ENCODE measurements at places on chromosomes 3 and 15. TPM values are rescaled to one million over a fixed set of nuclear protein-coding genes. Genes with fewer than 3 reads are reported as not detected.

Gene PLA2G4B
- 15.9 TPM for total RNA-seq

Gene ISLR2
- total RNA-seq: not detected

Gene ALDH1L1
- not detected for total RNA-seq

Gene FAM3D
- not detected for total RNA-seq

Gene LYZL4
- total RNA-seq: not detected

Gene HIGD2B
- 0.25 TPM for total RNA-seq

Gene GRAMD2A
- total RNA-seq: not detected

Gene MYRIP
- not detected for total RNA-seq

Gene RTP1
- not detected for total RNA-seq

Gene DGKG
- 0.10 TPM for total RNA-seq

Gene PEX5L
- not detected for total RNA-seq

Gene SOX2
- total RNA-seq: not detected

Gene HRH1
- total RNA-seq: 0.22 TPM

Gene MKRN2OS
- total RNA-seq: not detected

Gene AADACL2
- not detected for total RNA-seq

Gene GATM
- total RNA-seq: 0.36 TPM

Gene TM4SF1
- total RNA-seq: not detected

Gene TICRR
- 16.1 TPM for total RNA-seq

Gene SLC12A6
- 46.7 TPM for total RNA-seq

Gene MON1A
- 12.1 TPM for total RNA-seq

Gene LHFPL4
- not detected for total RNA-seq

Gene MORC1
- not detected for total RNA-seq

Gene RETNLB
- total RNA-seq: not detected

Gene GNAI2
- 372 TPM for total RNA-seq

Gene TM6SF1
- 15.2 TPM for total RNA-seq

Gene PLCB2
- 178 TPM for total RNA-seq

Gene FMN1
- not detected for total RNA-seq

Gene PXYLP1
- total RNA-seq: 13.6 TPM

Gene HSPBAP1
- 8.8 TPM for total RNA-seq

Gene NPAP1
- total RNA-seq: not detected

Gene SLC38A3
- not detected for total RNA-seq

Gene NOX5
- total RNA-seq: not detected

Gene SLC9C1
- not detected for total RNA-seq

Gene NANOGP8
- total RNA-seq: not detected
